Activated naive CD8-positive, alpha-beta T cell treated with anti-CD3 and anti-CD28 coated beads, Interleukin-2, amount 10 ng/mL, durations not matched to agents 7 days and 5 days (primary cell): ENCODE measurements at places on chromosomes 12 and 14.

- no peaks in the 10 kb centered on the region for H3K27me3 ChIP-seq
- no peak overlapping the region for H3K4me3 ChIP-seq
- DNase-seq: no peak
- no peaks in the 10 kb centered on the region for H3K4me1 ChIP-seq
- H3K27ac ChIP-seq: no peak overlapping the region
Observed at GRCh38 chr14:30656190-30656632, 34.1 kb downstream of the SCFD1 start.

- no peaks in the 10 kb centered on the region for H3K36me3 ChIP-seq
- no peak overlapping the region for H3K4me3 ChIP-seq
- DNase-seq: no peak
- no peak overlapping the region for H3K27ac ChIP-seq
Observed at GRCh38 chr14:26330982-26331381, 266.9 kb downstream of the NOVA1 start.

GRCh38 chr12:101927036-101927435, 49.7 kb downstream of the DRAM1 start:
- no peak overlapping the region for H3K4me3 ChIP-seq
- H3K4me1 ChIP-seq: peaks cover 4% of the 10 kb centered on the region
- no peaks in the 10 kb centered on the region for H3K36me3 ChIP-seq
- DNase-seq: no peak
- no peak overlapping the region for H3K27ac ChIP-seq

- H3K36me3 ChIP-seq: no peaks in the 10 kb centered on the region
- DNase-seq: no peak
- no peak overlapping the region for H3K4me3 ChIP-seq
- no peaks in the 10 kb centered on the region for H3K4me1 ChIP-seq
- H3K27me3 ChIP-seq: no peaks in the 10 kb centered on the region
- no peak overlapping the region for H3K27ac ChIP-seq
Observed at GRCh38 chr12:61412201-61412600, 848.0 kb upstream of the USP15 start.

GRCh38 chr12:9977916-9978315, 6.7 kb downstream of the CLEC12A start:
- no peaks in the 10 kb centered on the region for H3K4me1 ChIP-seq
- peaks cover 39% of the 10 kb centered on the region for H3K36me3 ChIP-seq
- H3K4me3 ChIP-seq: no peak overlapping the region
- H3K27ac ChIP-seq: no peak overlapping the region

DNA sequence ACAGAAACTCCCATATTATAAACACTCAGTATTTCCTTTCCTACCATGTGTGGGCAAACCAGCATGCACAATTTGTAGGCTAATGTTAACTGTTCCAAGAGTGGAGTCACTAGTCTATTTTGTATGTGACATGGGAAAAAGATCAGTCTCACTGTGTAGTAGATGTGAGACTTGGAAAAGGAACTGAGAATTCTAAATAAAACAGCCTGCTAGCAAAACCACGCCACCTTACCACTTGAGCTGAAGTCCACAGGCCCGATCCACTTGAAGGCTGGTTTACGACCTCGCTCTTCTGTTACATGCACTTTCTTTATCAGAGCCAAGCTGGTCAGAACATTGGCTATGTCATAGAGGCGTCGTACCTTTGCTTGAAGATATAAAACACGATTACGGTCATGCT, 22.5 kb downstream of the E2F7 start:
- no peak for DNase-seq
- H3K36me3 ChIP-seq: peaks cover 67% of the 10 kb centered on the region
- H3K27ac ChIP-seq: no peak overlapping the region
- peaks cover 1% of the 10 kb centered on the region for H3K4me1 ChIP-seq
- no peaks in the 10 kb centered on the region for H3K27me3 ChIP-seq

DNA sequence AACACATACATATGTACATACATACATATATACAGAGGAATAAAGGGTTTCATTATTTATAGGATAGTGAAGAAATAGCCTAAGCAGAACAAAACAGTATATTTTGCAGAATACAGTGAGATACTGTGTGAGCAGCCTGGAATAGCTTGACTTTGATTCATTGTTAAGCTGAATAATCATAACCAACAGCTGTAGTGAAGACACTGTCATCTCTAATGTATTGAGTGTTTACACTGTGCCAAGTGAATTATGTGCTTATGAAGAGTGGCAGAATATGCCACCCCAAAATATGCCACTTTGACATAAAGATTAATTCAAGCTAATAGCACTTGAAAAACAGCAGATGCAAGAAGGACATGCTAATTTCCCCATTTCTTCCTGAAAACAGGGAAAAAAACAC, 48.2 kb upstream of the LRFN5 start:
- no peaks in the 10 kb centered on the region for H3K36me3 ChIP-seq
- no peak overlapping the region for H3K4me3 ChIP-seq
- H3K4me1 ChIP-seq: no peaks in the 10 kb centered on the region
- H3K27me3 ChIP-seq: no peaks in the 10 kb centered on the region

GRCh38 chr14:92459030-92459949, 54.3 kb upstream of the RIN3 start:
- H3K36me3 ChIP-seq: peaks cover 1% of the 10 kb centered on the region
- peaks cover 3% of the 10 kb centered on the region for H3K27me3 ChIP-seq
- H3K27ac ChIP-seq: no peak overlapping the region
- peaks cover 13% of the 10 kb centered on the region for H3K4me1 ChIP-seq
- no peak overlapping the region for H3K4me3 ChIP-seq
- no peak for DNase-seq

DNA sequence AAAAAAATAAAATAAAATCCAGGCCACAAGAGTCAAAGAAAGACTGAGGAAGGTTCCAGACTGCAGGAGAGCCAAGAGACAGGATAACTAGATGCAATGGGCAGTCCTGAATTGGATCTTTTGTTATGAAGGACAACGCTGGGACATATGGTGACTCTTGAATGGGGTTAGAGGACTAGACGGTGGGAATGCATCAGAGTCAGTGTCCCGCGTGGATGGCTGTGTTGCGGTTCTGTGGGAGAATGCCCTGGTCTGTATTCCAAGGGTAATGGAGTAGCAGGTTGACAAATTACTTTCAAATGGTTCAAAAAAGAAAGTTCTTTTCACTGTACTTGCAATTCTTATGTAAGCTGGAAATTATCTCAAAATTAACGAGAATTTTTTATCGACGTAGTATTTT, 20.1 kb downstream of the SSH1 start:
- H3K36me3 ChIP-seq: peaks cover 33% of the 10 kb centered on the region
- H3K4me3 ChIP-seq: no peak overlapping the region
- H3K27ac ChIP-seq: peak overlapping the region; percentile 41
- H3K27me3 ChIP-seq: no peaks in the 10 kb centered on the region

GRCh38 chr12:110577864-110578693, 5.0 kb downstream of the PPTC7 start:
- no peak for DNase-seq
- H3K27me3 ChIP-seq: no peaks in the 10 kb centered on the region
- H3K4me1 ChIP-seq: peaks cover 52% of the 10 kb centered on the region
- H3K36me3 ChIP-seq: peaks cover 20% of the 10 kb centered on the region

GRCh38 chr12:39605501-39605900, 14.1 kb downstream of the ABCD2 start:
- peaks cover 50% of the 10 kb centered on the region for H3K36me3 ChIP-seq
- no peak overlapping the region for H3K27ac ChIP-seq
- no peak for DNase-seq
- no peaks in the 10 kb centered on the region for H3K27me3 ChIP-seq
- H3K4me3 ChIP-seq: no peak overlapping the region

DNA sequence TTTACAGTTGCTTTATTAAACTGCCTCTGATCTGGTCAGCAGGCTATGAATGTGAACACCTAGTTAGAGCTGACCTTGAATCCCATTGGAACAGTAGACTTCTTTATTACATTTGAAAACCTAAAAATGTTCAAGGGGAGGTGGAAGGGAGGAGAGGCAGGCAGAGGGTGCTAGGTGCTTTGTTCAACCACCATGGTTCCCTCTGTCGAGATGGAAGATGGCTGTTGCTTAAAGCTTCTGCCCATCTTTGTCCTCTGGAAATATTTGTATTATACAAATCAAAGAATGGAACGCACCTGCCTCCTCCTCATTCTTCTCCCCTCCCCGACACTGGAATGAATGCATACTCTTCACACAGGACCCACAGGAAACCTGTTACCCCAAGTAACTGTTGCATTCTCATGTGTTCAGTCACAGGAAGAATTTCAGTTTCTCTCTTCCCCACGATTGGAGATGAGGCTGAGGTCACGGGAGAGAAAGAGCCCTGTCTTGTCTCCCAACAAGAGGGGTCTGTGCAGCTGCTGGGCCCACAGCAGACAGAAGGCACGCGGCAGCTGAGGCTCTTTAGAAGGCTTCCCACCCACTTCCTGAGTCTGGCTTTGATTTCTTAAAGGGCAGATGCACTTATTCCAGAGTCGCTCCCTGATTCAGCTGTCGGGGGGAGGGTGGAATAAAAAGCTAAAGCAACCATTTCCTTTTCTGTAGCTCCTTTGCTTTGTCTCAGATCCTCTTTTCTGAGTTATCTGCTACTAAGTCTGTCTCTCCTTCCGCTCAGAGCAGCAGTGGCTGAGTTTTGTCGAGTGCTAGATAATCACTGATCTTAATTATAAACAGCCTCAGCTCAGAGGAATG, 217.9 kb upstream of the BTG1 start:
- peak overlapping the region; percentile 87 for H3K27ac ChIP-seq
- peak overlapping the region; percentile 82 for H3K4me3 ChIP-seq
- peak; percentile 58 for DNase-seq
- H3K27me3 ChIP-seq: no peaks in the 10 kb centered on the region

DNA sequence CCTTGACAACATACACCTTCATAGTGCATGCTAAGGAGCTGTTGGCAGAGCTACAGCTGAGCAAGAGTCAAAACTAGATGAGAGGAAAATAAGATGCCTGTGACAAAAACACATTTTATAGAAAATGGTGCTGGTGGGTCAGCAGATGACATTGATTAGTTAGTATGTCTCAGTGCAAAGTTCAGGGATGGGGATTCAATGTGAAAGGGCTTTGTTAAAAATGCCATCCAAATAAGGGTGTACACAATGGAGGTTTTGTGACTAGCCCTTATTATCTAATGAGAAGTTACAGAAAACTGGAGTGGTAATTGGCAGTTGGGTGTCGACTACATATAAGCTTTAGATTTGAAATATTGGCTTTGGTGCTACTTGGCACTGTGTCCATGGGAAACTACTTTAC, 169.0 kb downstream of the MON2 start:
- peaks cover 4% of the 10 kb centered on the region for H3K4me1 ChIP-seq
- H3K27me3 ChIP-seq: peaks cover 59% of the 10 kb centered on the region
- no peak for DNase-seq
- no peak overlapping the region for H3K4me3 ChIP-seq
- no peak overlapping the region for H3K27ac ChIP-seq

DNA sequence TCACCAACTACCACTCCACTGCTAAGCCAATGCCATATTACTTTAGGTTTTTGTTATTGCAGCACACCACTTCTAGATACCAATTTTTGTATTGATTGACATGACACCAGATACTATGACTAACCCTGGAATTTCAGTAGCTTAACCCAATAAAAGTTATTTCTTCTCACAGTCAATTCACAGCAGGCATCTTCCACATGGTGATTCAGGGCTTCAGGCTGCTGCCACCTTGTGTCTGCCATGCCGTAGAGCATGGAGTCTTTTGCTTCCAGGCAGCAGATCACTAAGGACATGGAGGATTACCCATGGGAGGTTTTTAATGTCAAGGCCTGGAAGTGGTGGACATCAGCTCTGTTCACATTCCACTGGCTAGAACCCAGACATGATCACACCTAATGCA, 56.4 kb upstream of the LTA4H start:
- peaks cover 13% of the 10 kb centered on the region for H3K4me1 ChIP-seq
- no peak overlapping the region for H3K4me3 ChIP-seq

- no peaks in the 10 kb centered on the region for H3K27me3 ChIP-seq
- no peak overlapping the region for H3K27ac ChIP-seq
- H3K4me1 ChIP-seq: peaks cover 47% of the 10 kb centered on the region
- H3K36me3 ChIP-seq: peaks cover 9% of the 10 kb centered on the region
- peak overlapping the region; percentile 13 for H3K4me3 ChIP-seq
Observed at GRCh38 chr12:46385438-46385837, 12.9 kb upstream of the SLC38A2 start.

DNA sequence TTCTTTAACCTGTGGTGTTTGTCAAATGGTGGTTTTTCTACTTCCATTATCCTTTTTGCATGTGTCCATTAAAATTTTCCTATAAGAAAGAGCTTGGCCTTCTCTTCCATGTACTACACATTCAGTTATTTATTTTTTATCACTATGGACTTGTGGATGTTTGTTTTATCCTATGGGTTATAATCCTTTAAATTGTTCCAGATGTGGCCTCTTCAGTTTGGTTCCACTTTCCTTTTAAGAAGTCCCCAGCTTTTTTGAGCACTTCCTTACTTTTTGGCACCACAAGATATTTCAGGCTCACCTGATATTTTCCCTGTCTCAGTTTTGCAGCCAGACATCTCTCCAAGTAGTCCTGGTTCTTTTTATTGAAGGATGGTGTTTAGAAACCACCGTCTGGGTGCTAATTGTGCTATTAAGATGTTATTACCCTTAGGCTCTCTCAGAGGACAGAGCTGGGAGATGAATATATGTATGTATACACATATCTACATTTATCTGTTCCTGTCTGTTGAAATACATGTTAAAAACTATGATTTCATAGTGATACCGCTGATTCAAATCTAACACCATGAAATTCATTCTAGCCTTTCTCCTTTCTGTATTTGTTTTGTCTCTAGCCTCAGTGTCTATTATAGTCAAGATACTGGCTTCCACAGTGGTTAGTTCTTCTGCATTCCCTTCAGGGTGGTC, 408.5 kb upstream of the RGS6 start:
- no peaks in the 10 kb centered on the region for H3K27me3 ChIP-seq
- H3K4me1 ChIP-seq: peaks cover 8% of the 10 kb centered on the region
- peaks cover 16% of the 10 kb centered on the region for H3K36me3 ChIP-seq
- no peak overlapping the region for H3K4me3 ChIP-seq

GRCh38 chr12:47844264-47845019, 24.7 kb upstream of the HDAC7 start:
- H3K4me3 ChIP-seq: no peak overlapping the region
- no peaks in the 10 kb centered on the region for H3K27me3 ChIP-seq
- peaks cover 2% of the 10 kb centered on the region for H3K4me1 ChIP-seq
- H3K27ac ChIP-seq: no peak overlapping the region

GRCh38 chr12:2074792-2075191, 22.0 kb downstream of the CACNA1C start:
- no peaks in the 10 kb centered on the region for H3K4me1 ChIP-seq
- peaks cover 6% of the 10 kb centered on the region for H3K27me3 ChIP-seq
- peaks cover 2% of the 10 kb centered on the region for H3K36me3 ChIP-seq
- H3K4me3 ChIP-seq: no peak overlapping the region
- no peak for DNase-seq

GRCh38 chr14:61535032-61535431, 160.3 kb upstream of the HIF1A start:
- H3K36me3 ChIP-seq: peaks cover 66% of the 10 kb centered on the region
- no peaks in the 10 kb centered on the region for H3K27me3 ChIP-seq
- DNase-seq: no peak
- peaks cover 77% of the 10 kb centered on the region for H3K4me1 ChIP-seq
- H3K27ac ChIP-seq: no peak overlapping the region

- no peaks in the 10 kb centered on the region for H3K27me3 ChIP-seq
- no peak for DNase-seq
- H3K4me3 ChIP-seq: no peak overlapping the region
- peaks cover 2% of the 10 kb centered on the region for H3K4me1 ChIP-seq
- no peak overlapping the region for H3K27ac ChIP-seq
Observed at GRCh38 chr12:89789862-89790261, 81.2 kb upstream of the ATP2B1 start.

- DNase-seq: no peak
- no peak overlapping the region for H3K27ac ChIP-seq
- no peak overlapping the region for H3K4me3 ChIP-seq
- H3K36me3 ChIP-seq: peaks cover 33% of the 10 kb centered on the region
- peaks cover 44% of the 10 kb centered on the region for H3K4me1 ChIP-seq
- no peaks in the 10 kb centered on the region for H3K27me3 ChIP-seq
Observed at GRCh38 chr14:50069325-50069724, 47.0 kb downstream of the VCPKMT start.

- H3K36me3 ChIP-seq: peaks cover 26% of the 10 kb centered on the region
- no peak within 1 kb of the TSS for H3K27ac ChIP-seq
- H3K27me3 ChIP-seq: no peaks in the 10 kb centered on the region
- H3K4me1 ChIP-seq: peaks cover 34% of the 10 kb centered on the region
Observed at GRCh38 chr14:23094666-23095195, at the start of gene ACIN1. ACIN1 (minus strand) TSS chr14:23095136; CDS start chr14:23095112, 24 bp downstream.
